ENCODE measurements at places on chromosomes 11 and 22. TPM values are rescaled to one million over a fixed set of nuclear protein-coding genes. Genes with fewer than 3 reads are reported as not detected.

DNA sequence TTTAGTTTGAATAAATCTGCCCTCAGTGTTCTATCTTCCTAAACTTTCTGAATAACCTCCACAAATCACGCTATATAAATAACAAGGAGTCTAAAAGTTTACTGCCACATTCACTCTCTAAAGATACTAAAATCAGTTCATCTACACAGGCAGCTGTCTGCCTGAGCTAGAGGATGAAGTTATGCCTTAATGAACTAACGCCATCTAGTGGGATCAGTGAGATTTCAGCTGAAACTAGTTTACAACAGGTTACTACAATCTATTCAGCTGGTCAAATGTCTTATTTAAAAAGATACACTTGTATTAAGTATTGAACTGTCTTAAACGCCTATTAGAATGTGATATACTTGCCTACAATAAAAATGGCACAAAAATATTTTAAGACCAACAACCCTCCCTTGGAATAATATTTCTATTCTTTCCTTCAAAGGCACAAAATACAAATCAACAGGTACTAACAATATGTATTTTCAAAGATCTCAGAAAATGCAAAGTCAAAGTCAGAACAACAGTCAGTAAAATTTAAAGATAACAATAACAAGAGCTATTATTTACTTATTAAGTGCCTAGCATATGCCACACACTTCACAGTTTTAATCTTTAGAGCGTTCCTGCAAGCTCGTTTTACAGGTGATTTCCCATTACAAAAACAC is 84.1 kb downstream of the LARGE2 start:
- DNase-seq = peak; percentile 74

DNA sequence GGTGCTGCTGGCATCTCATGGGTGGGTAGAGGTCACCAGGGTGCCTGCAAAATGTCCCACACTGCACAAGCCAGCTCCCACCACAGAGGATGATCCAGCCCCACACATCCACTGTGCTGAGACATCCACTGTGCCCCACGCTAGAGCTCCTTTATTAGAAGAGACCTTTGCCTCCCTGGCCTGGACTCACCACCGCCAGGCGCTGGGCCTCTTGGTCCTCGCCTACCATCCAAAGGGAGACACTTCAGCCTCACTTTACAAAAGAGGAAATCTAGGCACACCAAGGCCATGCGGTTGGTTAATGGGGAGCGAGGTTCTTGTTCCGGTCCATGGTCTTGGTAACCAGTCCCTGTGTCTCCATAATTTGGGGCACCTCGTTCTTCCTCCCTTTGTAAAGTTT is 3.4 kb upstream of the ANO1 start:
- no peak for DNase-seq

GRCh38 chr11:26929806-26930517 is 64.0 kb upstream of the FIBIN start:
- no peak for DNase-seq

GAB4 gene
- total RNA-seq = not detected

TSSK2 gene
- total RNA-seq = not detected

NRIP3 gene
- 0.37 TPM for total RNA-seq
